ENCODE measurements at places on chromosomes 11 and 22. TPM values are rescaled to one million over a fixed set of nuclear protein-coding genes. Genes with fewer than 3 reads are reported as not detected.

FAM111B gene
- total RNA-seq: 9.1 TPM

BBOX1 gene
- not detected for total RNA-seq

MEI1 gene
- total RNA-seq: 0.96 TPM

PDE2A gene
- total RNA-seq: 93.7 TPM

SHANK2 gene
- 0.19 TPM for total RNA-seq

CST6 gene
- total RNA-seq: not detected

RTN4R gene
- 0.65 TPM for total RNA-seq

PICK1 gene
- total RNA-seq: 13.4 TPM

ISX gene
- total RNA-seq: not detected

UPK3A gene
- total RNA-seq: not detected

AIP gene
- total RNA-seq: 59.1 TPM

POTEH gene
- not detected for total RNA-seq

CCS gene
- total RNA-seq: 34.0 TPM

SRPRA gene
- total RNA-seq: 96.0 TPM

HBB gene
- not detected for total RNA-seq

CCDC90B gene
- 52.6 TPM for total RNA-seq

DBX1 gene
- not detected for total RNA-seq

PGR gene
- total RNA-seq: not detected
